ENCODE measurements at places on chromosomes 5 and 9. TPM values are rescaled to one million over a fixed set of nuclear protein-coding genes. Genes with fewer than 3 reads are reported as not detected.

GRCh38 chr9:97524424-97524823, 23.0 kb downstream of the TMOD1 start:
- no peak for DNase-seq

DNA sequence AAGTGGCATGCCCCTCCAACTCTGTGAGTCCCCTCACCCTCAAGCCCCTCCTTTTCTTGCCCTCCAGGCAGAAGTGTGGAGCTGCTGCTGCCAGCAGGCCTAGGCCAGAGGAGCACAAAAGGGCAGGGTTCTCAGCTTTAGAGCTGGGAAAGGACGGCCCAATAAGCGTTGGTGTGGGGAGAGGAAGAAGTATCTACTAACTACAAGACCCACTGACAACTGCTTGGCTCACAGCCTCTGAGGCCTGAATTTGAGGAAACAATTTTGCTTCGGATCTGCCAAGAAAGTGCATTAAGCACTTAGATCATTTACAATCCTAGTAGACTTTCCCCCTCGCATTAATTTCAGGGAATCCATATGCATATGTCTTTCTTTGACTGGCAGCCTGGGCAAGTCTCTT, 179.4 kb downstream of the SNX18 start:
- no peak for DNase-seq

The PCDHGA9 gene
- total RNA-seq, result 2.8 TPM

The CNTFR gene
- total RNA-seq, result not detected

DNA sequence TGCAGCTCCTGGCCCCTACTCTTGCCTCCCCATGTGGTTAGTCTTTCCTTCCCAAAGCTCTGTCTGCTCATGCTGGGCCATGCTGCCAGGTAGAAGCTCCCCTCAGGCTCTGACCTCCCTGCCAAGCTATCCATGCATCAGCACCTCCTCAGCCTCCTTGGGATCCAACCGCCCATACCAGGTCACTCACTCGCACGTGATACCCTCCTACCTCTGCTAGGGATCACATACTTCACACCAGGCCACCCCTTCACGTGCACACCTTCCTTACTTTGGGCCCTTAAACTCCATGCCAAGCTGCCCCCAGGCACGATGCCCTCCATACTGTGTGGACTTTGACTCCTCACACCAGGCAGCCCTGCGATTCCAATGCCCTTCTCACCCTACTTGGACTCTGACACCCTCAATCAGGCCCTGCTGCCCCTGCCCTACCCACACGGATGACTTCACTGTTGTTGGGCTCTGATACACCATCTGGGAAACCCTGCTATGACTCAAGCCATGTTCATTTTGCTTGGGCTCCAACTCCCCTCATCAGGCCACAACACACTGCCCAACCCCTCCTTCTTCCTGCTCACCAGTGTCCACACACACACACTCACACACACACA, 34.1 kb downstream of the ZNF483 start:
- DNase-seq, result no peak

- peak; percentile 72 for DNase-seq
Observed at GRCh38 chr9:107439991-107440456, 49.5 kb downstream of the KLF4 start.

- DNase-seq, result no peak
Observed at GRCh38 chr5:76986825-76987526, 34.1 kb downstream of the CRHBP start.

DNA sequence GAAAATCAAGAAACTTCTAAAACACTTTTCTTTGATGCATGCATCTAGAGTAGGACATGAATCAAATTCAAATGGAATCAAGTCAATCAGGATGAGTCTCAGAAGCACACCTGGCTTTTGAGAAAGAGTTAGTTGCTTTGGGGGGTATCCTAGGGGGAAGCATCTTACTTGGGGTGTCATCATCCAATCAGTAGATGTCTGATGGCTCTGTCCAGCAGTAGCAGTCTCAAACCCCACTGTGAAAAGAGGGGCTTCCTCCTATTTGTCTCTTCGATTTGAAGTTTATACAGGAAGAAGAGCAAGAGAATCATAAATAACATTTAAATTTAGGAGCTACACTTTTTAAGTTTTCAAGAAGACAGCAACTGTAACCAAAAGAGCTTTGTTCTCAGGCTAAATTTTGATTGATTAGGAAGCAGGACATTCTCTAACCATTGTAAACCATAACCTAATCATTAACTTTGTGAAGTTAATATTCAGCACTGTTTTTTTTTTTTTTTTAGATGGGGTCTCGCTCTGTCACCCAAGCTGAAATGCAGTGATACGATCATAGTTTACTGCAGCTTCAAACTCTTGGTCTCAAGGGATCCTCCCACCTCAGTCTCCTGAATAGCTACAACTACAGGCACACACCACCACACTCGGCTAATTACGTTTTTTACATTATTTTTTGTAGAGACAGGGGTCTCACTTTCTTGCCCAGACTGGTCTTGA, 614.7 kb downstream of the CSNK1G3 start:
- DNase-seq, result no peak

The MGAT4B gene
- total RNA-seq, result 352 TPM

- DNase-seq, result no peak
Observed at GRCh38 chr5:138972230-138972629, 97.1 kb upstream of the LRRTM2 start.

DNA sequence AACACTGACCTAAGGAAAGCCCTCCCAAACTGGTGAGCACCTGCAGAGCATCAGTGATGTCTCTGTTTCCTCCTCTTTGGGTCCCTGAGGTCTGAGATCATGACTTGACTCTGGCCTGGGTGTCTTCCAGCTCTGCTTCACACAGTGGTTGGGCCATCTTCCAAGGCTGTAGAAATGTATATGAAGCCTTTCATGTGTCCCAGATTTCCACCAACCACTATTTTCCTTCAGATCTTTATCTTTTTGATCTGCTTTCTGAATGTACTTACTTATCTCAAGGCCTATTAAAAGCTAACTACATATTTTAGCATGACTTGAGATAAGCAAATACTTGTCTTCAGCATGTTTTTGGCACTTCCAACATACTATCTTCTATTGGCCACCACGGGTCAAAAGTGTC, 47.1 kb downstream of the PRELID2 start:
- DNase-seq, result no peak

The SEC61B gene
- 223 TPM for total RNA-seq

The FUBP3 gene
- not detected for total RNA-seq

The MYMK gene
- not detected for total RNA-seq

DNA sequence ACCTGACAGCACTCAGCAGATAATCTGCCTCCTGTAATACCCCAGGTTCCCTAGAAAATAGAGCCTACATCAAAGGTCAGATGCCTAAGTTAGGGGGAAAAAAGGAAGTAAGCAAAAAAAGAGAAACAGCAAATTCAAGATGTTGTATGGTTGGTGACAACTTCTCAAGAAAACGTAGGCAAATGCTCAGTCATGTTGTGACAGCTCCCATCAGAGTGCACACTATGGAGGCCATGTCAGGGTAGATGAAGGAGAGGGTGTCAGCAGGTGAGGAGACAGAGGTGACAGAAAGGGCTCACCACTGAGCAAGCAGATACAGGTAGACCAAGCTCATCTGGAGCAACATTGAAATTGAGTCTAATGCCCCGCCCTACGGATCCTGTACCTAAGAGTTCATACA, 356.8 kb upstream of the BRINP1 start:
- DNase-seq, result no peak

The HMCN2 gene
- total RNA-seq, result 0.05 TPM

DNA sequence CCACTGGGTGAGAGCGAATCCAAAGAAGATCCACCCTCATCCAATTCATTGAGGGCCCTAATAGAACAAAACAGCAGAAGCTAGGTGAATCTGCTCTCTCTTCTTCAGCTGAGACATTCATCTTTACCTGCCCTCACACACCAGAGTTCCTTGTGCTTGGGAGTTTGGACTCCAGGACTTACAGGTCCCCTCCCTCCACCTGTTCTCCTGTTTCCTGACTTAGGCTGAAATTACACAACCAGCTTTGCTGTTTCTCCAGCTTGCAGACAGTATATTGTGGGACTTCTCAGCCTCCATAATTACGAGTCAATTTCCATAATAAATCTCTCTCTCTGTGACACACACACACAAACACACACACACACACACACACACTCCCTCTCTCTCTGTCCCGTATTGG, 19.1 kb downstream of the TMEM171 start:
- DNase-seq, result no peak

DNA sequence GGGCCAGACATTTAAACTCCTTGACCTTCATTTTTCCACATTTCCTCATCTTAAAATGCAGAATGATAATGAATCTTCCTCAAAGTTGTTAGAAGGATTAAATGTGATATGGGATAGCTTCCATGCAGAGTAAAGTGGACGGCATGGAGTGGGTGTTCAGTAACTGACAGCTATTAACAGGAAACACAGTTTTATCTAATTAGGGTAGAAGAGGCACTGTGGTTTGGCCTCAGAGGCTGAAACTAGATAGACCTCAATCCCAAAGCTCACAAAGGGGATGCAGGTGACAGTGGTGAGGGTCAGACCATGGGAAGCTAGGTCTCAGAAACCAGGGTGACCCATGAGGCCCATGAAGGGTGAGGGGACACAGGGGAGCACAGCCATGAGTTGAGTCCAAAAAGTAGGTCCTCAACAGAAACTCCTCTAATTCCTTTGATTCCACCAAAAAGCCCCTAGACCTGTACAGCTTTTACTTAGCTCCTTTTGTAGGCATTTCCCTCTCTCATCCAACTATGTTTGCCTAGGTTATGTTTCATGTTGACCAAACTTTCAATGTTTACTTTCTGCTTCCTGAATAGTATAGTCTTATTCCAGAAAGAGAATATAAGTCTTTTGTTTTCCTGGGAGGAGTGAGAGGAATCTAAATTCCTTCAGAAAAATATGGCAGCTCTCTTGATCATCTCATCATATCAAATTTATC, 27.9 kb upstream of the GLDC start:
- DNase-seq, result no peak

All from A172 (cell line).